ENCODE measurements at places on chromosomes 11 and 22.
A peak's percentile ranks its signal among the peaks of the same experiment; 100 is the strongest.

DNA sequence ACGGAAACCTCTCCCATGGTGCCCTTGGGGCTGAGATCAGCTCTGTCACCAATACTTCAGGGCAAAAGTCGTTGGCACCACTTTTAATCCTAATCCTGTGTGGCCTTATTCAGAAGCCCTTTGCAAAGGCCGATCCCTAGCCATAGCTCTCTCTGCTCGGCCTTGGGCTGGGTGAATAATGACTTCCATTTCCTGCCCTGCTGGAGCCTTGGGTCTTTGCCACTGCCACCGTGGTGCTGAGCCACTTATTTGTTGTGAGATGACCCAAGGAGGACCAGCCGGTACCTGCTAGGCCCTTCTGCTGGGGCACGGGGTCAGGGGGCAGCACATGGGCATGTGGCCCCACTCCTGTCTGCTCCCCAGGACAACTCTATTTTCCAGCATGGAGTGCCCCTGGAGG is 188.2 kb downstream of the ST3GAL4 start:
- DNase-seq = no peak

DNA sequence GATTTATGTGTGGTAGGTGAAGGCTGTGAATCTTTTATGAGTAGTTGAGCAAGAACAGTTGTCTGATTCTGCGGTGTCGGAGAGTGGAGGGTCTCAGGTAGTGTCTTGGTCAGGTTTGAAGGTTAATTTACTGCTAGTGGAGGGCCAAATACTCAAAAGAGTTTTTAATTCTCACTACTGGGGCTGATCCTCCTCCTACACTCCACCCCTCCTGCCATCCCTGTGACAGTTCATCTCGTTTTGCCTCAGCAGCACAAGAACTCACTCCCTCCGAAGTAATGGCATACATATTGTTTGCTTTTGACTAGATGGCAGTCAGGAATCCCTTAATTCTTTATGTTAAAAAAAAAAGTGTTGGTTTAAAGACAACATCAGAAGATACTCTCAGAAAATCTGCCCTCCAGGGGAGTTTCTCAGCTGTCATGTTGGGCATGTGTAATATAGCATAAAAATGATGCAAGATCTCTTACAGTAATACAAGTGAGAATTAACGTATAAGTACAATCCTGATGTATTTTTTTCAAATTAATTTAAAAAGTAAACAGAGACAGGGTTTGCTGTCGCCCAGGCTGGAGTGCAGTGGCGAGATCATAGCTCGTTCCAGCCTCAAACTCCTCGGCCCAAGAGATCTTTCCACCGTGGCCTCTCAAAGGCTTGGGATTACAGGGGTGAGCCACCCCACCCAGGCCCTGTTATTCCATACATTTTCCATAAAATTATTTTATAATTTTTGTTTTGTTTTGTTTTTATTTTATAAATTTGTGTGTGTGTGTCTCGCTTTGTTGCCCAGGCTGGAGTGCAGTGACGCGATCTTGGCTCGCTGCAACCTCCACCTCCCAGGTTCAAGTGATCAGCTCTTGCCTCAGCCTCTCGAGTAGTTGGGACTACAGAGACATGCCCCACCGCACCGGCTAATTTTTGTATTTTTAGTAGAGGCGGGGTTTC is 1.3 kb downstream of the FAR1 start:
- no peak for DNase-seq

- no peak for DNase-seq
These were observed 6.5 kb downstream of the SF1 start for GRCh38 chr11:64771861-64772260.

- DNase-seq = no peak
These were observed 1.5 kb downstream of the CRKL start for GRCh38 chr22:20918663-20919218.

DNA sequence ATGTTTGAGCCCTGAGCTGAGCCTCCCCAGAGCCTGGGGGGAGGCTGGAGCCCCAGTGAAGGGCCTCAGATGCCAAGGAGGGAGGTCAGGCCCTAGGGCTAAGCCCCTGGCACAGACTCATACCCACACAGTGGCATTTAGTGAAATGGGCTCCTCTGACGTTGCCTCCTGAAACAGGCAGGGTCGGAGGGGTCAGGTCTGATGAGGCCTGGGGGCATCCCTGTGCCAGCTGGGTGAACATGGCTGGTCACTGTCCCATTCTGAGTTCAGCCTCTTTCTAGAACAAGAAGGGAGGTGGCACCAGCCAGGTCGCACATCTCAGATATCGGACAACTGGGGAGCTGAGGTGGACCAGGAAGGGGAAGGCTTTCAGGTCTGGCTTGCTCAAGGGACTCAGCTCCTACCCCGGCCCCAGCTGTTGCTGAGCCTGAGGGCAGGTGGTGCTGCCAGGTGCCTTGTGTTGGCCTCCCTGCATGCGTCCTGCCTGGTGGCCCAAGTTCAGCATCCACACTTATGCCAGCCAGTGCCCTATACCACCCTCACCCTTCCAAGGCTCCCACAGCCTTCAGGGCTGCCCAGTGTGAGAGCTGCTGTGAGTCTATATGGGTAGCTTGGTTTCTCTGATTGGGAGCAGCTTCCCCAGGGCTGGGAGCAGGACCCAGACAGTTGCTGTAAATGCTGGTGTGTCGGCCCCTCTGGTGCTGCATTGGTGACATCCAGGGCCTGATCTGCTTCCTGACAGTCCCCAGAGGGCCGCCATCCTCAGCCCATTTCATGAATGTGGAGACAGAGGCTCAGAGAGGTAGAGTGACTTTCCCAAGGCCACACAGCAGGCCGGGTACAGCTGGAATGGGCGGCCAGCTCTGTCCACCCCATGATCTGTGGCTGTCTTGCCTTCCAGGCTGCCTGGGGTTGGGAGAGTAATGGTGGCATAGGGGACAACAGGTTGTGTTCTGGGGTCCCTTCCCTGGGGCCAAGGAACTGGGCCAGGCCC is 32.8 kb upstream of the PPARA start:
- no peak for DNase-seq

- DNase-seq = no peak
These were observed 49.9 kb upstream of the MICAL2 start for GRCh38 chr11:12060385-12060985.

GRCh38 chr22:39152024-39152510 is 413 bp downstream of the CBX7 start:
- DNase-seq = no peak

DNA sequence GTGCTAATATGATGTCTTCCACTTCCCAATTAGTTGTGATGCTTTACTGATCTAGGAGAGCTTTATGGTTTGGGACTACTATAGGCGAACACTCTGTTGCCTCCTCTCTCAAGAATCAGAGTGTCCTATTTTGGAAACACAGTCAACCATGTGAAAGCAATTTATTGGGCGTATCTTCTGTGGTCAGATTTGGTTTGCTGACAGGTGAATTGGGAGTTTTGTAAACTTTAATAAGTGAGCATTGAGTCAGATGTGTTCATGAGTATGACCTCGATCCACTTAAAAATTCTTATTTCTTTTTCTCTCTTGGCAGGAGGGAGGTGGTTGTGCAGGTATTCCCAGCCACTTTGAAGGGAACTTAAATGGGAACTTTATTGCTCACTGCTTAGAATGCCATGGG is 4.4 kb downstream of the CAT start:
- no peak for DNase-seq

- no peak for DNase-seq
These were observed 22.2 kb downstream of the RRAS2 start for GRCh38 chr11:14336507-14337503.

- DNase-seq = no peak
These were observed 203.7 kb downstream of the FAM181B start for GRCh38 chr11:82529936-82530335.

DNA sequence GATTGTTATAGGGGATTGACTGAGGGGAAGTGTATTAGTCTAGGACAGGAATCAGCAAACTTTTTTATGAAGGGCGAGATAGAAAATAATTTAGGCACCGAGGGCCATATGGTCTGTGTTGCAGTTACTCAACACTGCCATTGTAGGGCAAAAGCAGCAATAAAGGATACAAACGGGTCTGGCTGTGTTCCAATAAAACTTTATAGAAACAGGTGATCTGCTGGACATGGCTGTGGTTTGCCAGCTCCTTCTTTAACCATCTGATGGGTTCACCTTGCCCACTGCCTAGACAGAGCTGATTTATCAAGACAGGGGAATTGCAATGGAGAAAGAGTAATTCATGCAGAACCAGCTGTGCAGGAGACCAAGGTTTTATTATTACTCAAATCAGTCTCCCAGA is 20.0 kb downstream of the PRR5L start:
- DNase-seq = no peak

DNA sequence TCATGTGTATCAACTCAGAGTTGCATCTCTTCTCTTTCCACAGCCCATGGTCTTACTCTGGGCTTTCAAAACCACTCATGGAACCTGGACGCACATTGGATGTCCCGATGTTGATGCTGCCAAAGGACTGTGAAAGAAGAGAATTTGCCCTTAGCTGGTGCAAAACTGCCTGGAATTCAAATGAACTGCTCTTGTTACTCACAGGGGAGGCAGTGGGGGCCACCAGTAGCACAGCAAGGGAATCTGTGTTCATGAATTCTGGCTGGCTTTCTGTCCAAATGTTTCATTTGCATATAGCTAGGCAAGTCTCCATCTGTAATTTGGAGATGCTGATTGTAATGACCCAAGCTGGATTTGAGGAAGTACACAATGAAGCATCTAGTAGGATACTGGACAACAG is 24.9 kb downstream of the LMO2 start:
- no peak for DNase-seq

- no peak for DNase-seq
These were observed 14.9 kb downstream of the RAC2 start for GRCh38 chr22:37229012-37229804.

GRCh38 chr11:94934846-94935245 is 38.5 kb downstream of the CWC15 start:
- no peak for DNase-seq

GRCh38 chr11:46050003-46050461 is 71.2 kb downstream of the PHF21A start:
- no peak for DNase-seq

GRCh38 chr22:44332946-44333345 is 20.2 kb upstream of the SHISAL1 start:
- DNase-seq = no peak

- DNase-seq = no peak
These were observed 6.2 kb downstream of the PANX1 start for GRCh38 chr11:94134651-94135512.

- no peak for DNase-seq
These were observed 25.9 kb upstream of the TP53I11 start for GRCh38 chr11:44976576-44976975.

- no peak for DNase-seq
These were observed 907.7 kb downstream of the BRD1 start for GRCh38 chr22:48919851-48920589.

DNA sequence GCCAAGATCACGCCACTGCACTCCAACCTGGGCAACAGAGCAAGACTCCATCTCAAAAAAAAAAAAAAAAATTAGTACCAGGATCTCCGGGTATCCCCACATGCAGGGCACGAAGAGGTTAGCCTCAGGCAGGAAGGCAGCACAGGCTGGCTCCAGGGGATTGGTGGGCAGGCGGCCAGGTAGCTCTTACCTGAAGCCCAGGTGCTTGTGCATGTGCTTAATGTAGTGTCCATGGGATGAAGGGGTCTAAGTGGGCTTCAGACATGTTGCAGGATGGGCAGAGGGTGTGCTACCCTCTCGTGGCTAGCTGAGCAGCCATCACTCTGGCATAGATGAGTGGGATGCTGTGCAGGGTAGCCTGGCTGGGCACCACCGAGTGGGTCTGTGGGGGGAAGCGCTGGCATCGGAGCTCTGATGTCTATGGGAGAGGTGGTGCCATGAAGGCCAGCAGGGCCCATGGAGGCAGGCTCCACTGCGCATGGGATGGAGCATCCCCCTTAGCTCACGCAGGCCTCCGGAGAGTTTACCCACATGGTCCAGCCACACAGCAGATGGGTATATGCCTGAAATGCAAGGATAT is 11.0 kb downstream of the RFPL1 start:
- no peak for DNase-seq

- peak; percentile 50 for DNase-seq
These were observed 81.0 kb downstream of the PRR5L start for GRCh38 chr11:36376888-36377758.

DNA sequence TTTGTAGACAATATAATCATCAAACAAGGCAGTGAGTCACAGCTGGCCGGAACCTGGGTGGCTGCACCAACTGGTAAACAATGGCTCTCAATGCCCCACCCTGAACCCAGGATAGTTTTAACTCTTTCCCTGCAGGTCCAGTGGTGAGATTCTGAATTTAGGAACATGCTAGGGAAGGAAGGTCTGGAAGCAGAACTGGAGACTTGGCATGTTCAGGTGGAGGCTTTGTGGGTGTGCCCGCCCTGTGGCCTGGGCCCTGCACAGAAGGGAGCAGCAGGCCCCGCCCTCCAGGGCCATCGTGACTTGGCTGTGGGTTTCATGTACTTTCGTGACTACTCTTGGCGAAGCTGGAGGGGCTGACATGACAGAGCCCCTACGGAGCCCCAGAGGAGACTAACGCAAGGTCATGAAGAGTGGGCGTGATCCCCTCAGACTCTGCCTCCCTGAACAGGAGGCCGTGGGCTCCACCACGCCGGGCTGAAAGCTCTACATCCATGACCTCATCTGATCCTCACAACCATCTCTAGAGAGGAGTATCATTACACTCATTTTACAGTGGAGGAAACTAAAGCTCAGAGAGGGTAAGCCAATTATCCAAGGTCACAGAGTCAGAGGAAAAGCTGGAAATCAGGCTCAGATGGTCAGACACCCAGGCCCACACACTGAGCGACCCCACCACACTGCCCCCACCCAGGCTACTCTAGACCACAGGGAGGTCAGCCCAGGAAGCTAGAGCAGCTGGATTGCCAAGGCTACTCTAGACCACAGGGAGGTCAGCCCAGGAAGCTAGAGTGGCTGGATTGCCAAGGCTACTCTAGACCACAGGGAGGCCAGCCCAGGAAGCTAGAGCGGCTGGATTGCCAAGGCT is 27.3 kb downstream of the MAFF start:
- DNase-seq = no peak

DNA sequence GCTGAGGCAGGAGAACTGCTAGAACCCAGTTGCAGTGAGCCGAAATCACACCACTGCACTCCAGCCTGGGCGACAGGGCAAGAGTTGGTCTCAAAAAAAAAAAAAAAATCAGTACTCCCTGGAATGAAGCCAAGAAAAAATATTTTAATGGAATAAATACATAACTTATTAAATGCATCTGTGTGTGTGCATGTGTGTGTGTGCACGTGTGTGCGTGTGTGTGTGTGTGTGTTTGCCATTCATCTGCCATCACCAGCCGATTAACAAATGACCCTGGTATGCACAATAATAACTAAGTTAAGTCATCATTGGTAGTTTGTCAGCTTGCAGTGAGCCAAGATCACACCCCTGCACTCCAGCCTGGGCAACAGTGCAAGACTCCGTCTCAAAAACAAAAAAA is 35.0 kb upstream of the SCGB1A1 start:
- no peak for DNase-seq

- DNase-seq = peak; percentile 3
These were observed 141.2 kb downstream of the MIAT start for GRCh38 chr22:26798462-26799065.

GRCh38 chr22:27749597-27750225 is 51.8 kb downstream of the MN1 start:
- no peak for DNase-seq

DNA sequence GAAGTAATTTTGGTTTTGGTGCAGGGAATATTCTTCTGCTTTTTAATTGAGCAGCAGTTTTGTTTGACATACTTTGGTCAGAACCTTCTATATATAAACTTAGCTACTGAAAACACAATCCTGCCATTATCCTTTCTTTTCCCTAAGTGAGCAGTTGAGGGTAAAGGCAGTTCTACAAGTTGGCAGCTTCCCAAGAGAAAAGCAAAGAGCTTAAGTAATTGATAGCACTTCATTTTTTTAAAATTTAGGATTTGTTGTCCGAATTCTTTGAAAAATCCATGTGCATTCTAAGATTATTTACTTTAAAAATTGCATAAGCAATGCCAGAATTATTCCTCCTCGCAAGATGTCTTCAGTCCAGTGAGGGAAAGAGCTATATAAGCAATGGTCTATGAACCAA is 1394.1 kb downstream of the FAM181B start:
- no peak for DNase-seq
